ENCODE measurements at places on chromosomes 4 and X.

DNA sequence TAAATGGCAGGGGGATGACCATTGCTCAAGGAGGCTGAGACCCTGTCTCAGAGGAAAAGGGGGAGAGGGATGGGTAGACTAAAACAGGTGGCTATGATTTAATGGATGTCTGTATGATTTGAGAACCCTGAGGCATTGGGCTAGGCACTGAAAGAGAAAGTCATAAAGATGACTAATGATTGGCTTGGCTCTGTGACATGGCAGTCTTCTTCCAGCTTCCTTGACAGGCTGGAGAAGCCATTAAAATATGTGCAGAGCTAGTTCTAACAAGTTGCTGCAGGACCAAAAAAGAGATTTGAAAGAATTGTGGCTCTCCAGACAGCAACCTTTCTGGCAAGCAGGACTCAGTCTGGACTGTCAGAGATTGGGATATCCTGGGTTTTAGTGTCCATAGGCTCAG, 53.6 kb downstream of the AMER1 start:
- DNase-seq = no peak

GRCh38 chr4:94304365-94304971, 38.2 kb downstream of the HPGDS start:
- no peak for DNase-seq

DNA sequence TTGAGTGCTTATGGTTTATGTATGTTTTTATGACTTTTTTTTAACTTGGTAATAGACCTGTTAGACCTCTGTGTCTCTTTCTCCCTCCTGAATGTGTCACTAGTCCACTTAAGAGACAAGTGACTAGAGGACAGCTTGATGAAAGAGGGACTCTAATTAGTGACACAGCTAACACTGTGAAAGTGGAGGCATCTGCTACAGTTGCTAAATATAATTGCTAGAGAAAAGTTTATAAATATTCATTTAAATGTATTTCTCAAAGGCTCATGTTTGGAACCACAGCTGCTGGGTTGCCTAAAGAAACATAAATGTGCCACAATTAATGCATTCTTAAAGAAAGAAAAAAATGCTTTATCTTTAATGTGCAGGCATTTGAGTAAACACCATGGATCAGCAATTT, 176.4 kb downstream of the FRMPD4 start:
- no peak for DNase-seq

- DNase-seq = no peak
Measured at GRCh38 chr4:143046454-143046853, 138.3 kb upstream of the USP38 start.
